ENCODE measurements at places on chromosomes 3 and 15.

- H3K4me3 ChIP-seq = no peak overlapping the region
- H3K4me1 ChIP-seq = no peaks in the 10 kb centered on the region
These were observed 326.9 kb upstream of the DNAJC19 start for GRCh38 chr3:181316482-181316881.

GRCh38 chr15:90530250-90531051 is 728 bp downstream of the CRTC3 start:
- no peaks in the 10 kb centered on the region for H3K27me3 ChIP-seq
- H3K36me3 ChIP-seq = no peaks in the 10 kb centered on the region

GRCh38 chr15:59268852-59269407 is 62.3 kb downstream of the LDHAL6B start:
- H3K4me1 ChIP-seq = peaks cover 31% of the 10 kb centered on the region
- DNase-seq = no peak
- H3K27me3 ChIP-seq = no peaks in the 10 kb centered on the region

GRCh38 chr3:30835667-30836066 is 58.8 kb downstream of the GADL1 start:
- H3K4me1 ChIP-seq = no peaks in the 10 kb centered on the region
- no peaks in the 10 kb centered on the region for H3K27me3 ChIP-seq
- no peak overlapping the region for H3K27ac ChIP-seq
- DNase-seq = no peak

DNA sequence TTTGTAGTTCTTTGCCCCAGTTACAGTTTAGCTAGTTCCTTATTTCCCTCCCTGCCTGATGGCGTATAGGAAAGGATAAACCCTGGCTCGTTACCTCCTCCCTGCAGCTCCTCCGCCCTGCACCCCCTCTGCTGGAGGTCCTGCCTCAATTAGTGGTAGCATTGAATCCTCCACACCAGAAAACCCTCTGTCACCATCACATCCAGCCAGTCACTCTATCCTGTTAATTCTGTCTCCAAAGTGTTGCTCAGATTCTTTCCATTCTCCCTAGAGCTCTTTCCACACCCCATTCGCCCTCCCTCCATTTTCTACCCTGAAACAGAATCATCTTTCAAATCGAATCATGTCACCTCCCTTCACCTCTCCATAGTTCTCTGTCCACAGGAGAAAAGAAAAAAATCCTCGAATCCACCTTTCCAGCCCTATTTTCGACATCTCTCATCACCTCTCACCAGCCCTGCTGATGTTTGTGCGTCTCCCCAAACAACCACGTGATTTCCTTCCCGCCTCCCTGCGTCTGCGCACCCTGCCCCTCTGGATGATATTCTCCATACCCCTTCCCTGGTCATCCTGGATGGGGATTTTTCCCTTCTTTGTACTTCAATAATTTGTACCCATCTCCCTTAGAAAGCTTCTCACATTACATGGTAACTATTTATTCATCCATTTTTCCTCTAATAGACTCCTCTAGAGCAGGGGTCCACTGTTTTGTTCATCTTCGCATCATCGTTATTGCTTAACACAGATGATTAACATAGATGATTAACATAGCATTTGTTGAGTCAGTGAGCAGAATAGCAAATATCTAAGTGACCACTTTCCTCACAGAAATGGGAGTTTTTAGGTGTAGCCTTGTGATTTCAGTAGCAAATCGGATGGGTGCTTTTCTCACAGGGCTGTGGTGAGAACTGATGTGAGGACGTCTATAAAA is 37.1 kb downstream of the MAP3K13 start:
- DNase-seq = no peak
- H3K4me1 ChIP-seq = no peaks in the 10 kb centered on the region
- H3K27me3 ChIP-seq = no peaks in the 10 kb centered on the region
- no peaks in the 10 kb centered on the region for H3K36me3 ChIP-seq

- peak overlapping the region; percentile 3 for H3K27ac ChIP-seq
- DNase-seq = no peak
- H3K27me3 ChIP-seq = no peaks in the 10 kb centered on the region
- no peak overlapping the region for H3K4me3 ChIP-seq
These were observed 12.8 kb downstream of the SH3BP5 start for GRCh38 chr3:15319575-15319974.

DNA sequence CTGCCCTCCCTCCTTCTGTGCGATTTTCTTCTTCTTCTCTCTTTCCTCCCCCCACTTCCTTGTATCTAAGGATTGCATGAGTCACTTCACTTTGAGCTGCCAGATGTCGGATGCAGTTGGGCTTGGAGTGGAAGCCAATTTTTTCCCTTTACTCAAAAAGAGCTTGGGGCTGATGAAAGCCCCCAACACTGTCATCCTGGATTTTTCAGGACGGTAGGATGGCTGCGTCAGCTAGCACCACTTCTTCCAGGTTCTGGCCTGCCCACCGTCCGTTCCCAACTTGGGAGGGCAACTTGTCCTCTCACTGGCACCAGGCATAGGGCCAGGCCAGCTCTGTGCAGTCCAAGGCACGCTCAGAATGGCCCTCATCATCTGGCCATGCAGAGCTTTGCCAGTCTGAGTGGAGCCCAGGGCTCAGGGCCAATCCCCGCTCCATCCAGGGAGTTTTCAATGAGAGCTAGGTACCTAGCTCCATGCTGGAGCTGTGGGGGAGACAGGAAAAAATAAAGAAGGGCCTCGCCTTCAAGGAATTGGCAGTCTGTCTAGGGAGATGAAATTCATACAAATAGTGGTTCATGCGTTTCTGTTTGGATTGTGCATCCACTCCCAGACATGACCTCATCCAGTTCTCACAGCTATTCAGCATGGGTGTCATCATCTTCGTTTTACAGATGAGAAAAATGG is 47.7 kb upstream of the INSYN1 start:
- H3K4me3 ChIP-seq = no peak overlapping the region
- no peaks in the 10 kb centered on the region for H3K36me3 ChIP-seq
- no peaks in the 10 kb centered on the region for H3K27me3 ChIP-seq
- H3K27ac ChIP-seq = peak overlapping the region; percentile 69
- DNase-seq = no peak

- H3K36me3 ChIP-seq = no peaks in the 10 kb centered on the region
- peaks cover 7% of the 10 kb centered on the region for H3K4me1 ChIP-seq
- no peak overlapping the region for H3K27ac ChIP-seq
- no peak overlapping the region for H3K4me3 ChIP-seq
- DNase-seq = no peak
These were observed 148.7 kb upstream of the TGFBR2 start for GRCh38 chr3:30457726-30458125.

DNA sequence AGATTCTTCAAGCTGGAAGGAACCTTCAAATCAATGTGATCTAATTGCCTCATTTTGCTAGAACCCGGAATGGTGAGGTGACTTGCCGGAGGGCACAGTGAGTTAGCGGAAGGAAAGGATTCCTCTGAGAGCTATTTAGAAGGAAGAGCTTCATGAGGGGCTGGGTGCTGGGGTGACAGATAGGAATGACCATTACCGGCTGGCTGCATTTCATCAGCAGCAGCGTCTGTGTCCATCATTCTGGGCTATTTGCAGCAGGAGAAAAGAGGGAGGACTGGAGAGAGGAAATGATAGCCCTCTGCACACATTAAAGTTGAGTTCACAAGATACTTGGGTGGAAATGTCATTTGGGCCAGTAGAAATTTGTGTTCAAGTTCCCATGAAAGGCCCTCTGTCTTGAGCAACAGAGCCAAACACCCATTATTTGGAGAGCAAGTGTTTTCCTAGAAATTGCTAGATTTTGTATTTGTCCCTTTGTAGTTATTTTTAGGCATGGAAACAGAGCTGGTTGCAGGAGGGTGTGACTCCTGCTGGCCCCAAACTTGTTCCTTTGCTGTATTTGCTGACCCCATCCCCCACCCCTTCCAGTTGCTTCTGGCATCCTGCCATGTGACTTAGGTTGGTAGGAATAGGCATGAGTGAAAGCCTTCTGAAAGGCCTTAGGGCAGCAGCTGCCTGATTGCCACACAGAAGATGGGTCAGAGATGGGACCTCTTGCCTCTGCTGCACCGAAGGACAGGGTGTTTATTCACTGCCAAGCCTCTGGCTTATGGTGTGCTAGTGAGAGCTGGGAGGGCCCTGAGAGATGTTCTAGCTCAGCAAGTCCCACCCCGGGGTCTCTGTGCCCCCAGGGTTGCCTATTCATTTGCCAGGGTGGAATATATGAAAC is 87.5 kb upstream of the PLXNA1 start:
- H3K27ac ChIP-seq = peak overlapping the region; percentile 49
- H3K27me3 ChIP-seq = no peaks in the 10 kb centered on the region
- DNase-seq = no peak
- no peaks in the 10 kb centered on the region for H3K36me3 ChIP-seq
- peaks cover 30% of the 10 kb centered on the region for H3K4me1 ChIP-seq
- no peak overlapping the region for H3K4me3 ChIP-seq

DNA sequence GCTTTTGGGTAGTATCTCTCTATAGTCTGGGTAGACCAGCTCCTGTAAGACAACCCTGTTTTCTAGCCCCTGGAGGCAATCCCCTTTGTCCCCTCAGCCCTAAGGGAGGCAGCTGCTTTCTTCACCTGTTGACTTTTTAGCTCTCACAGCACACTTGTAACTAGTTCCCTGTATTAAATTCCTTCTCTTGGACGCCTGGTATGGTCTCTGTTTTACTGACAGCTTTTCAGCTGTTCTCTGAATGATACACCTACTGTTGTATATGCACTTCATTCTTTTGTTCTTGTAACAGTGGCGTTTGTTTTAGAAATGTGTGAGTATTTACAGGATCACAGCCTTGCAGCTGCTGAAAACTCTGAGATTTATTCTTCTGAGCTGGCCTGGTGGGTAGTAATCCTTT is 413.0 kb upstream of the RBMS3 start:
- no peaks in the 10 kb centered on the region for H3K27me3 ChIP-seq
- no peaks in the 10 kb centered on the region for H3K4me1 ChIP-seq
- H3K36me3 ChIP-seq = no peaks in the 10 kb centered on the region
- DNase-seq = no peak
- no peak overlapping the region for H3K4me3 ChIP-seq
- H3K27ac ChIP-seq = no peak overlapping the region

DNA sequence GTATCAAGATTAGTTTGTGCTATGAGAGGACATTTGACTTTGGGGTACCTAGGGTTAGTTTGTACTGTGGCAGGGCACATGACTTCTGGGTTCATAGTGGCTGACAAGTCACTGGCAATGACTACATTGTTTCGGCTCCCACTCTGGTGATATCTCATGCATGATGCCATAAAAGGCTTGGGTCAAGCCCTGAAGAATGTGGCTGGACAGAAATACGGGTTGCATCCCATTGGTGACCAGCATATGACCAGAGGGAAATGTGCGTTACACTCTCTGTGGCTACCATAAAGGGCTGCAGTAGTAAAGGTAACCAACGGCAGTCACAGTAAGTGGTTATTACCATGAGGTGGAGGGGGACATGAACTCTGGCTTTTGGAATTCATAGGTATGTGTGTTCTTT is 18.4 kb downstream of the THOC7 start:
- H3K4me3 ChIP-seq = no peak overlapping the region
- DNase-seq = no peak
- peaks cover 9% of the 10 kb centered on the region for H3K4me1 ChIP-seq
- H3K36me3 ChIP-seq = no peaks in the 10 kb centered on the region
- no peak overlapping the region for H3K27ac ChIP-seq
- H3K27me3 ChIP-seq = no peaks in the 10 kb centered on the region

DNA sequence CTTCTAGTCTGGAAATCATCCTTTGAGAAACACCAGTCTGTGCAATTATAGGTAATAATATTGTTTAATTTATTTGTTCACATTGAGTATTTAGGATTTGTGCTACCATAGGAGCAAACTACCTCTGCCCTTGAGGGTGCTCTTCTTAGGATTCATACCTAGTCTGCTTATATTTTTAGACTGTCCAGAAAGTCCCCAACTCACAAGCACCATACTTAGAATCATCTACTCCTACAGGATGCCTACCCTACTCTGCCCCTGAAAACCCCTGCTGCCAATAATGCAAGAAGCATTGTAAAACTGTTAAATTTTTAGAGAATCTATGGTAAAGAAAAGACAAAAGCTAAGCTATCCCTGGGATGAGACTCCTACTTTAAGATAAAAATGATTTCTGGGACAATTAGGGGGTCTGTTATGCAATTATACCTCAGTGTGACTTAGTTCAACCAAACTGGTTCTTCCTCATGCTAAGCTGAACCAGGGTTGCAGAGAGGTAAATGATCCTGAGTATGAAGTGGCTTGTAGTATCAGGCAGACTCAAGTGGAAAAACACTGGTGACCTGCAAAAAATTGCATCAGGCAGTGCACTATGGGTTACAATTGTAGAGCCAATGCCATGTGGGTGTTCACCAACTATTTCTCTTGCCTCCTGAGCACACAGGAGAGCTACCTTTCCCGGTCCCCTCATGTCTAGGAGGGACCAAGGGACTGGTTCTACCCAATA is 133.3 kb downstream of the TNIK start:
- no peaks in the 10 kb centered on the region for H3K36me3 ChIP-seq
- DNase-seq = no peak
- H3K4me3 ChIP-seq = no peak overlapping the region
- no peaks in the 10 kb centered on the region for H3K27me3 ChIP-seq
- H3K27ac ChIP-seq = no peak overlapping the region

DNA sequence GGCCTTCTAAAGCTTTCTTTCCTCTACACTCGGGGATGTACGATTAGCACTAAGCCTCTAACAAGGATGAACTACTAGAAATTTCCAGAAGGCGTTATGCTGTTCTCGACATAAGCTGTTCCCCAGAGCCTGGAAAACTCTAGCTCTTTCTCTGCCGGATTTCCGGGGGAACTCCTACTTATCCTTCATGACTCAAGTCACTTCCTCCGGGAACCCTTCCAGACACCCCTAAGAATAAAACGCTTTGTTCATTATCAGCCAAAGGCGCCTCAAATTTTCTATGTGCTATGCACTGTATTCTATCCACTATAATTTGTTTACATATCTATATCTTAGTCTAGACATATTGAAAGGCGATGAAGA is 455 bp upstream of the SNAP23 start:
- peak overlapping the region; percentile 46 for H3K4me3 ChIP-seq
- H3K27me3 ChIP-seq = no peaks in the 10 kb centered on the region
- peaks cover 27% of the 10 kb centered on the region for H3K4me1 ChIP-seq
- no peak for DNase-seq

GRCh38 chr3:151305060-151305774 is 11.4 kb downstream of the GPR87 start:
- H3K27ac ChIP-seq = peak overlapping the region; percentile 99
- H3K4me3 ChIP-seq = peak overlapping the region; percentile 4
- H3K27me3 ChIP-seq = no peaks in the 10 kb centered on the region
- peaks cover 84% of the 10 kb centered on the region for H3K4me1 ChIP-seq

- no peak for DNase-seq
- H3K27ac ChIP-seq = no peak overlapping the region
- H3K36me3 ChIP-seq = no peaks in the 10 kb centered on the region
- H3K4me1 ChIP-seq = peaks cover 18% of the 10 kb centered on the region
These were observed 144.3 kb downstream of the ALCAM start for GRCh38 chr3:105511031-105511430.

DNA sequence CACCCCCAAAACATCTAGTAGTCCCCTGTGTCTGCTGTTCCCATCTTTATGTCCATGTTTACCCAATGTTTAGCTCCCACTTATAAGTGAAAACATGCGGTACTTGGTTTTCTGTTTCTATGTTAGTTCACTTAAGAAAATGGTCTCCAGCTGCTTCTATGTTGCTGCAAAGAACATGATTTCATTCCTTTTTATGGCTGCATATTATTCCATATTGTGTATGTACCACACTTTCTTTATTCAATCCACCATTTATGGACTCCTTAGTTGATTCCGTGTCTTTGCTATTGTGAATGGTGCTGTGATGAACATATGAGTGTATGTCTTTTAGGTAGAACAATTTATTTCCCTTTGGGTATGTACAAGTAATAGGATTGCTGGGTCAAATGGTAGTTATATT is 51.2 kb downstream of the GRK7 start:
- no peak overlapping the region for H3K27ac ChIP-seq
- H3K27me3 ChIP-seq = no peaks in the 10 kb centered on the region
- no peak overlapping the region for H3K4me3 ChIP-seq
- H3K36me3 ChIP-seq = no peaks in the 10 kb centered on the region

GRCh38 chr3:188476935-188477334 is 323.0 kb downstream of the LPP start:
- H3K36me3 ChIP-seq = no peaks in the 10 kb centered on the region
- H3K4me1 ChIP-seq = no peaks in the 10 kb centered on the region
- H3K27me3 ChIP-seq = no peaks in the 10 kb centered on the region
- H3K27ac ChIP-seq = no peak overlapping the region
